Activated naive CD4-positive, alpha-beta T cell treated with anti-CD3 and anti-CD28 coated beads, Interleukin-2, amount 10 ng/mL, durations not matched to agents 5 hours and 36 hours (primary cell): ENCODE measurements at places on chromosomes 6 and 20. TPM values are rescaled to one million over a fixed set of nuclear protein-coding genes. Genes with fewer than 3 reads are reported as not detected.

SLA2 gene
- total RNA-seq = 65.9 TPM

PAX1 gene
- not detected for total RNA-seq

NR2E1 gene
- not detected for total RNA-seq

TP53RK gene
- total RNA-seq = 16.9 TPM

BMP5 gene
- not detected for total RNA-seq

GPR63 gene
- 2.1 TPM for total RNA-seq

PRDM13 gene
- total RNA-seq = not detected

CTAGE9 gene
- total RNA-seq = not detected

EDN3 gene
- total RNA-seq = not detected

HEY2 gene
- not detected for total RNA-seq

ULBP2 gene
- 2.7 TPM for total RNA-seq

PRKN gene
- 0.25 TPM for total RNA-seq

SLC23A2 gene
- total RNA-seq = 21.1 TPM

MEP1A gene
- total RNA-seq = not detected

OSER1 gene
- total RNA-seq = 29.6 TPM

UST gene
- total RNA-seq = 0.48 TPM

EGFL8 gene
- 11.1 TPM for total RNA-seq

FAM209B gene
- total RNA-seq = 1.3 TPM

GPX5 gene
- total RNA-seq = not detected

PRPF6 gene
- 71.1 TPM for total RNA-seq

NMBR gene
- not detected for total RNA-seq
